ENCODE measurements at places on chromosomes 3 and 15. TPM values are rescaled to one million over a fixed set of nuclear protein-coding genes. Genes with fewer than 3 reads are reported as not detected.

SMC4 gene
- total RNA-seq: 53.4 TPM

EEFSEC gene
- 7.0 TPM for total RNA-seq

FBXL22 gene
- under 0.01 TPM for total RNA-seq

DNASE1L3 gene
- not detected for total RNA-seq
